ENCODE measurements at places on chromosomes 13 and 19.

DNA sequence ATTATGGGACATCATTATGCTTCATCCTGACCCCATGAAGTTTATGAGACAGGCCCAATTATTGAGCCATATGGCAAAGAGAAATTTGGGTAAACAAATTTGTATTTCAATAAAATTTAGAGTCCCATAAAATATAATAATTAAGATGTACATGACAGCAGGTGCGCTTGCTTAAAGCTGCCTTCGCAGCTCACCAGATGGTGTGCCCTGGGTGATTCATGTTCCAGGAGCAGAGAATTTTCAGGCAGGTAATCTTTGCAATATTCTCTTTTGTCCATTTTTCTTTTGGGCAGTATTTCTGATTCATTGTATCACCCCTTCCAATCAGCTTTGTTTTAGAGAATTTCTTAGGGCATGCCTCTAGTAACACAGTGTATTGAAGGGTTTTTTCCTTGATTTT lies 39.5 kb upstream of the WASF3 start:
- peak; percentile 79 for DNase-seq

DNA sequence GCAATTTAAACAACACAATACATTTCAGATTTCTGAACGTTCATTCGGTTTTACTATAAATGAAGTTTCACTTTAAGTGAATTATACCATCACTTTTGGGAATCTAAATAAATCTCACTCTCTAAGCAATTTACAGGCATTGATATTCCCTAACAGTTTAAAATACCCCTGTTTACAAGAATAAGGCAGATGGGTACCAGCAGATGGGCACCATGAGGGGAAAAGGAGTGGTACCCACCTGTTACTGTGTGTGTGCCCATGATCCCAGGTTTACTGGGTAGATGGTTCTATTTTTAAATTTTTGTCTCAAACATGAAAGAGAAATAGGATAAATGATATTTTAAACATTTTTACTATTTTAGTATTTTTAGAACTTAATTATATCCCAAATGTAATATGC lies 212.9 kb downstream of the PCDH9 start:
- DNase-seq = peak; percentile 36

GRCh38 chr19:49447485-49448431 lies 3.9 kb downstream of the PIH1D1 start:
- peak; percentile 28 for DNase-seq

GRCh38 chr19:54449701-54450069 lies 686 bp downstream of the LENG8 start:
- no peak for DNase-seq

- no peak for DNase-seq
These were observed 151.9 kb downstream of the LACC1 start for GRCh38 chr13:44031555-44031954.

- peak; percentile 23 for DNase-seq
These were observed 7.7 kb upstream of the NANOS2 start for GRCh38 chr19:45922281-45922680.

DNA sequence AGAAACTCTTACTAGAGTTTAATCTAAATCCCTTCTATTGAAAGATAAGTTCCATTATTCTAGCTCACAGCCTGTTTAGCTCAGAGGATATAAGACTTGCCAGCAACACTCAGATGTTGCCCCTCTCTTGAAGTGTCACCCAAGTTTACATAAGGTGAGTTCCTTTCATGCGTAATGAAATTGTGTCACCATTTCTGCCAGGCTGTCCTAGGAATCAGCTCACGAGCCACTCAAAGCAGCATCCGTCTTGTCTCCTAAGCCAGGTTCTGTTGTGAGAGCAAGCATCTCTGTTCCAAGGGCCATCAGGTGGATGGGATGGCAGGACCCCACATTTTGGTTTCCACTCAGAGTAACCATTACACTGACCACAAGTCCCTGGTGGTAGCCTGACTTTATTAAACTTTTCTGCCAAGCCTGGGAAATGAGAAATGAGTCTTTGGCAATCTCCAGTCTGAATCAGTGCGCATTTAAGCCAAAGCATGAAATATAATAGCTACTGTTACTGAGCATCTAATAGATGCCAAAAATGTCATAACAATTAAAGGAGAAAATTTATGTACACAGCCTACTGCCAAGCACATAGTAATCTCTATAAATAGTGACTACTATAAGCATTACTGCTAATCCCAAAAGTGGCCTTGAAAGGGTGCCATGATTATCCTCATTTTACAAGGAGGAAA lies 179.6 kb upstream of the MIR17HG start:
- peak; percentile 42 for DNase-seq

- DNase-seq = no peak
These were observed 5.3 kb upstream of the CNMD start for GRCh38 chr13:52744842-52745375.

GRCh38 chr13:84654654-84655275 lies 772.5 kb upstream of the SLITRK1 start:
- DNase-seq = no peak

- DNase-seq = peak; percentile 89
These were observed 344.1 kb downstream of the RFC3 start for GRCh38 chr13:34161931-34162543.

DNA sequence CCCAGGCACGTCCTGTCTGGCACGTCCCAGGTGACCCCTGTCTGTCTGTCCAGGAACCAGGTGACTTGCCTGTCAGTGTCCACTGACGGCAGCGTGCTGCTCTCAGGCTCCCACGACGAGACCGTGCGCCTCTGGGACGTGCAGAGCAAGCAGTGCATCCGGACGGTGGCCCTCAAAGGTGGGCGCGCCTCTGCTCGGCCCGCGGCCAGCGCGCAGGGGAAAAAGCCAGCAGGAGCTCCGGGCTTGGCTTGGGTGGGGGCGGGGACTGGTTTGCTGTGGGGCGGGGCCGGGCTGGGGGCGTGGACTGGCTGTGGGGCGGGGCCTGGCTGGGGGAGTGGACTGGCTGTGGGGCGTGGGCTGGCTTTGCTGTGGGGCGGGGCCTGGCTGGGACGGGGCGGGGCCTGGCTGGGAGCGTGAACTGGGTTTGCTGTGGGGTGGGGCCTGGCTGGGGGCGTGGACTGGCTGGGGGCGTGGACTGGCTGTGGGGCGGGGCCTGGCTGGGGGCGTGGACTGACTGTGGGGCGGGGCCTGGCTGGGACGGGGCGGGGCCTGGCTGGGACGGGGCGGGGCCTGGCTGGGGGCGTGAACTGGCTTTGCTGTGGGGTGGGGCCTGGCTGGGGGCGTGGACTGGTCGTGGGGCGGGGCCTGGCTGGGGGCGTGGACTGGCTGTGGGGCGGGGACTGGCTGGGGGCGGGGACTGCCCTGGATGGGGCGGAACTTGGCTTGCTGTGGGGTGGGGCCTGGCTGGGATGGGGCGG lies 7.2 kb downstream of the WDR18 start:
- no peak for DNase-seq

GRCh38 chr13:103772576-103772975 lies 706.4 kb upstream of the SLC10A2 start:
- peak; percentile 2 for DNase-seq

GRCh38 chr13:36919171-36919832 lies 736 bp downstream of the SMAD9 start:
- peak; percentile 86 for DNase-seq

GRCh38 chr19:14369399-14370168 lies 11.7 kb upstream of the ADGRE5 start:
- no peak for DNase-seq

GRCh38 chr19:50939596-50939995 lies 13.2 kb downstream of the KLK5 start:
- no peak for DNase-seq

DNA sequence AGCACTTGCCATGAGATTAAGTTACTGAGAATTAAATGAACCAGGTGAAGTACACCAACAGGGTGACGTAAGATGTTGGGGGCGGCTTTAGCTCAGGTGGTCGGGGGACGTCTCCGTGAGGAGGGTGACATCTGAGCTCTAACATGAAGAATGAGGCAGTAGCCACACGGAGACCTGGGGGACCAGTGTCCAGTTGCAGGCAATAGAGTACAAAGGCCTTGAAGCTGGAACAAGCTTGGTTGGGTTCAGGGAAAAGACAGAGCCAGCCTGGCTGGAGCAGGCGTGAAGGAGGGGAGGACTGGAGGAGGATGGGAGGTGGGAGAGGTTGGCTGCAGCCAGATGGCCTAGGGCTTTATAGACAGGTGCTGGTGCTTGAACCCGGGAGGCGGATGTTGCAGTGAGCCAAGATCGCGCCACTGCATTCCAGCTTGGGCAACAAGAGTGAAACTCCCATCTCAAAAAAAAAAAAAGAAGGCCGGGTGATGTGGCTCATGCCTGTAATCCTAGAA lies 1.6 kb downstream of the SPINT2 start:
- peak; percentile 68 for DNase-seq

GRCh38 chr19:45876411-45877197 lies 9.3 kb downstream of the IRF2BP1 start:
- DNase-seq = no peak

- DNase-seq = no peak
These were observed 29.1 kb upstream of the NCCRP1 start for GRCh38 chr19:39167461-39168257.

- DNase-seq = no peak
These were observed 239.9 kb upstream of the SLC10A2 start for GRCh38 chr13:103306163-103306562.

DNA sequence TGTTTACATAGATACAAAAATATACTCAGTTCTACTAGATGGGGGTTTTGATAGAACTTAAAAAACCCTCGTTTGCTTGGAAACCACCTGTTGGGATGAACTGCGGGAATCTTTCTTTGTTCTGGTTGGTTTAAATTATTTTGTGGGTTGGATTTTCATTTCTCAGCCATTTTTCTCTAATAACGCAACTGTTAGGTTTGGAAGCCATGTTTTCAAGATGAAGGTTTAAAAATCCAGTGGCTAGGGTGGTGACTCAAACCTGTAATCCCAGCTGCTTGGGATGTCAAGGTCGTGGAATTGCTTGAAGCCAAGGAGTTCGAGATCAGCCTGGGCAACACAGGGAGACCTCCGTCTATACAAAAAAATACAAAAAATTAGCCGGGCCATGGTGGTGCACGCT lies 1.6 kb downstream of the URI1 start:
- no peak for DNase-seq

GRCh38 chr19:41877916-41878905 lies 1.1 kb downstream of the CD79A start:
- no peak for DNase-seq

DNA sequence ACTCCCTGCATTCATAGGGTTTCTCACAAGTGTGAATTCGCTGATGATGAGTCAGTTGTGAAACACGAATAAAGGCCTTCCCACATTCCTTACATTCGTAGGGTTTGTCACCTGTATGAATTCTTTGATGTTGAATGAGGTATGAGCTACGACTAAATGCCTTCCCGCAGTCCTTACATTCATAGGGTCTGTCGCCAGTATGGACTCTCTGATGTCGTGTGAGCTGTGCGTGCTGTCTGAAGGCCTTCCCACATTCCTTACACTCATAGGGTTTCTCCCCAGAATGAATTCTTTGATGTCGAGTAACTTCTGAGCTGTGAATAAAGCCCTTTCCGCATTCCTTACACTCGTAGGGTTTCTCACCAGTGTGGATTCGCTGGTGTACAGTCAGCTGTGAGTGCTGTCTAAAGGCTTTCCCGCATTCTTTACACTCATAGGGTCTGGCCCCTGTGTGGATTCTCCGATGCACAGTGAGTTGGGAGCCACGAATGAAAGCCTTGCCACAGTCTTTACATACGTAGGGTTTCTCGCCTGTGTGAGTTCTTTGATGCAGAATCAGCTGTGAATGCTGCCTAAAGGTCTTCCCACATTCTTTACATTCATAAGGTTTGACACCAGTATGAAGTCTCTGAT lies 30.5 kb upstream of the COX7A1 start:
- no peak for DNase-seq

DNA sequence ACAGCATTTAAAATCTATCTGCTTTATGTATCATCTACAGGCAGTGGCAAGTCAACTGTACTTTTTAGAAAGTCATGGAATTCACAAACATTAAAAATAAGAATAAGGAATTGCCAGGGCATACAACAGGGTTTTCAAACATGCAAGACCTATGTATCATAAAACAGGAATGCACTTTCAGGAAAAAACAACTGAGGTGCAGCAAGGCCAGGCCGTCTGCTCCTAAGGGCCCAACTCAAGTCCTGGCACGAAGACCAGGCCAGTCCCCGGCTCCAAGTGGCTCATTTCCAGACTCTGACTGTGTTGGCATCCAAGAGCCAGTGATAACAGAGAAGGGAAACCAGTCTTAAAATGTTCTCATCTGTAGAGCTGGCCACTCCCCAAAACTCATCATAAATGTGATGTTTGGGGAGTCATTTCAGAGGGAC lies 7.1 kb downstream of the RFX2 start:
- no peak for DNase-seq

GRCh38 chr13:44207476-44207875 lies 166.1 kb upstream of the SERP2 start:
- DNase-seq = no peak

DNA sequence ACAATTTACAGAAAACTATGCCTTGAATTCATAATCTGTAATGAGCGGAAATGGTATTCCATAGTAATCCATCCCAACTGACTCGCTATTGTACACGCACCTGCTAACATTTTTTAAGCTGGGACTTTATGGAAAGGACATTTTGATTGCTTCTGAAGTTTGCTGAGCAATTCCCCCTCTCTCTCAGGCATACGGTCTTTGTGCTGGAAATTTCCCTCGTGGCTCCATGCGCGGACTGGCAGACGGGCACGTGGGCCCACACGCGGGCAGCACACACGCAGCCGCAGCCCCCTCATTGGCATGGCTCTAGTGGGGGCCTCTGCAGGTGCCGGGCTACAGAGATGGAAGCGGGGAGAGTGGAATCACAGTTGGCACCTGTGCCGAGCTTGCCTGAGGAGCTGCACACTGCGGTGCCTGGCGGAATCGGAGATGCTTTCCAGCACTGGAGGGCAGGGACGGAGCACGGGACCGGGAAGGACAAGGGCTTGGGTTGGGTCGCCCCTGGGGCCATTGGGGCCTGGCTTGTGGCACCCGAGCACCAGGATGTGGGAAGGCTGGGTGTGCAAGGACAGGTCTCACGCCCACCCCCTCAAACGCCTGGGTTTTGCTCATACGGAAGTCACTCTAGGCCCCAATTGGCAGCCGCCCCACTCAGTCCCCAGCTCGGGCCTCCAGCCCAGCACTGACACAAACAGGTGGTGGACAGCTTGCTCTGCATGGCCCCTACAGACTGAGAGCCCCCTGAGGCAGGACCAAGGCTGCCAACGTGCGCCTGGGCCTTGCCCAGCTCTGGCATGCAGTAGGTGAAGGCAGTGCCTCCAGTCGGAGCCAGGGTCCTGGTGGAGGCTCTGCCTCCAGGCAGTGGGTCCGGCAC lies 30.2 kb upstream of the CCNE1 start:
- no peak for DNase-seq

GRCh38 chr19:41883463-41883820 lies 458 bp downstream of the ARHGEF1 start:
- DNase-seq = no peak

DNA sequence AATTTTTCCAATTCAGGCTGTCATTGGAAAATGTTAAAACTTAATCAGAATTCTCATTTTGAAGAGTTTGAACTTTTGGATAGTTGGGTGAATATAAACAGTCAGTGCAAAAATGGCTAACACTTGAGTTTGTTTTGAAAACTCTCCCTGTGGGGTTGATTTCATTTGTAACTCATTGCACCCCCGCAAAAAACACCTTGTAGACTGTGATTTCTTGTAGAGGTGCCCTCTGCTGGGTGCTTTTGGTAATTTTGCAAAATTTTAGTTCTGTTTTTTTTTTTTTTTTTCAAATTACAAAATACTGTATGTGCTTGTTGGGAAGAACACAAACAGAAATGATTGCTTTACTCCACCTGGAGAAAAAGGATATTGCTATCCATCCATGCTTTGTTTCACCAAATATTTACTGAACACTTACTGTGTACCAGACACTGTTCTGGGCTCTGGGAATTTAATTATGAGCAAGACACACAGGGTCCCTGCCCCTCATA lies 28.2 kb upstream of the GPI start:
- DNase-seq = peak; percentile 52

Measured in NCI-H69 (cell line).